Activated CD8-positive, alpha-beta memory T cell treated with anti-CD3 and anti-CD28 coated beads for 48 hours (primary cell): ENCODE measurements at places on chromosomes 7 and 10.

- no peak for DNase-seq
Measured at GRCh38 chr10:111548084-111548726, 471.4 kb downstream of the ADRA2A start.

GRCh38 chr7:12889391-12889790 is 202.0 kb downstream of the ARL4A start:
- no peak for DNase-seq

- no peak for DNase-seq
Measured at GRCh38 chr10:78619115-78619851, 449.5 kb upstream of the ZMIZ1 start.

- no peak for DNase-seq
Measured at GRCh38 chr7:96495751-96496216, 173.9 kb upstream of the SLC25A13 start.

DNA sequence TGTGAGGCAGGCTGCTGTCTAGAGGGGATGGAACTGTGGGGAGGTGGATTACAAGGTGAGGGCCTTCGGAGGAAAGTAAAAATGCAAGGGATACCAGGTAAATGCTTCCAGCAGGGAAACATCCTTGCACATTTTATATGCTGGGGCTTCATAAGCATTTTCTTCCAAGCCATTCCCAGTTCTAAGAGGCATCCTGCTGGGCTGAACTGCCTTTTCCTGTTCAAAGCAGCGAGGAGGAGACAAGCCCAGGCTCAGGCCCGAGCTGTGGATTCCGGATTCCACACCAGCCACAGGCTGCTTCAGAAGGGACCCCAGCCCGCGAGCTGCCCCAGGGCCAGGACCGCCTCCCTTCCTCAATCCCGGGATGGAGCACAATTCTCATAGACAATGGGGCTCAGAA is 249.7 kb downstream of the TNS3 start:
- no peak for DNase-seq
